ENCODE measurements at places on chromosomes 1 and 21.

DNA sequence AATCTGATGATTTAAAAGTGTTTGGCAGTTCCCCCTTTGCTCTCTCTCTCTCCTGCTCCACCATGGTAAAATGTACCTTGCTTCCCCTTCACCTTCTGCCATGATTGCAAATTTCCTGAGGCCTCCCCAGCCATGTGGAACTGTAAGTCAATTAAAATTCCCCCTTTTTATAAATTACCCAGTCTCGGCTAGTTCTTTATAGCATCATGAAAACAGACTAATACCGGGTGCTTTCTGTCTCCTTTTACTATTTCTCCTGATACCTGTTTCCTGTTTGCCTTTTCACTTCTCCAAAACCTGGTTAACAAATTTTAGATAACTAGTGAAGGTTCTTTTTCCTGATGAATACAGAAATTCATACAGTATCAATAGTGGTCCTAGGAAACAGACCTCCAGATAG, 1670.3 kb downstream of the MRPL39 start:
- no peak for DNase-seq

DNA sequence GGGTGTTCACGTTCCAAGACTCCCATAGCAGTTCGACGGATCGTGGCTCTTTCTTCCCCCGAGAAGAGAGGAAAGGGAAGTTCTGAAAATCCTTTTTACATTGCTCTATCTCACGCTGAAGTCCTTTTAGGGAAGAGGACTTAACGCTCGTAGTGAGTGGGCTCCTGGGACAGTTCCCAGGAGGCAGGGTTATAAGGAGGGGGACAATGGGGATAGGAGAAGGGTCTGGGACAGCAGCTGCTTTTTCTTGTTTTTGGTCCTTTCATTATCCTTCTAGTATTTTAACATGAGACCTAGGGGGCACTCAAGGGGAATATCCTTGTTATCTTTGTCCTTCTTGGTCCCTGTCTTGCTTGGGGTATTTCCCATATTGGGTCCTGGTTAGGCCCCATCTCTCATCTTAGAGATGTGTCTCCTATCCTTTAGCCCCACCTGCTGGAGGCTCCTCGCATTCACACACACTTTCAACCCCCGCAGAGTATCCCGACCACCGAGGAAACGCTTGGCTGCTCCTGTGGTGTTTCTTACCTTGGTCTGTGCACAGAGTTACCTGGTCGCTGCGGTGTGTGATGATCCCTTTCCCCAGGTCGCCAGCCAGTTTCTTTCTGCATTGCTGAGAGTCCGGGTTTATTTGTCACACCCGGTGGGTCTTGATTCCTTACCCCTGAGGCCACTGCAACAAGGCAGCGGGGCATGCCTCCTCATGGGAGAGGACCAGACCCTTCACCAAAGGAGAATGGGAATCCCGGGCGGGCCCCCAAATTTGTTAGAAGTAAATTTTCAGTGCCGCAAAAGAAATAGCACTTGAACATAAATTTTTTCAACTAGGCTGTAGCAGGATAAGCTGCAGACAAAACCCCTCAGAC, 29.7 kb downstream of the SCCPDH start:
- peak; percentile 72 for DNase-seq

DNA sequence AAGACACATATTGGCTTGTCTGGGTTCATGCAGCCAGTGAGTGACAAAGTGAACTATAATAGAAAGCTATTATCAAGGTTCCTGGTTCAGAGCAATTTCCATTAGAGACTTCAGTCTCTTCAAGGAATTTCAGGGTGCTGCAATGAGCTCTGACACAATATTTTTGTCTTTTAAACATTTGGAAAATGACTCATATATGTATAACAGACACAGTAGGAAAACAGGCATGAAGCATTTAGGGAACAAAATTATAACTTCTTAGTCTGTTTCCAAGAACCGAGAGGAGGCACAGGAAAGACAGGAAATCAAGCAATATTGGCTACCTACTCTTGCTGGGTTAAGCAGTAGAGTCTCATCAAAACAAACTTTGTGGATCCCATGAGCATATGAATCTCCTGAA, 170.4 kb downstream of the PTPRC start:
- DNase-seq: no peak

- DNase-seq: no peak
Measured at GRCh38 chr1:14519976-14520375, 78.5 kb upstream of the KAZN start.

DNA sequence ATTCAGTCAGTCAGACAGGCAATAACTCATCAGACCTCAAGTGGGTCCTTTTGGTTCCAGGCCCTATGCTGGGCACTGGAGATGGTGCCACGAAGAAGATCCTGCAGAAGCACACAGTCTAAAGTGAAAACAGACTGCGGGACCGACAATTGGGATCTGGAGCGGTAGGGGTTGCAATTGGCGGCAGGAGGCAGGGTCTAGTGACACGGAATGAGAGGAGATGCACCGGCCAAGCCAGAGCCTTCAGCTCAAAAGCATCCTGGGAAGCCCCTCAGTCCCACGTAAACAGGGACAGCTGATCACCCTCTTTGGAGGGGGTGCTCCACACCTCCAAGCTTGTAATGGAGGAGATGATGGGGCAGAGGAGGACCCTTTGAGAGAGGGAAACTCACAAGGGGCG, 56.2 kb downstream of the KLHDC7A start:
- DNase-seq: no peak

DNA sequence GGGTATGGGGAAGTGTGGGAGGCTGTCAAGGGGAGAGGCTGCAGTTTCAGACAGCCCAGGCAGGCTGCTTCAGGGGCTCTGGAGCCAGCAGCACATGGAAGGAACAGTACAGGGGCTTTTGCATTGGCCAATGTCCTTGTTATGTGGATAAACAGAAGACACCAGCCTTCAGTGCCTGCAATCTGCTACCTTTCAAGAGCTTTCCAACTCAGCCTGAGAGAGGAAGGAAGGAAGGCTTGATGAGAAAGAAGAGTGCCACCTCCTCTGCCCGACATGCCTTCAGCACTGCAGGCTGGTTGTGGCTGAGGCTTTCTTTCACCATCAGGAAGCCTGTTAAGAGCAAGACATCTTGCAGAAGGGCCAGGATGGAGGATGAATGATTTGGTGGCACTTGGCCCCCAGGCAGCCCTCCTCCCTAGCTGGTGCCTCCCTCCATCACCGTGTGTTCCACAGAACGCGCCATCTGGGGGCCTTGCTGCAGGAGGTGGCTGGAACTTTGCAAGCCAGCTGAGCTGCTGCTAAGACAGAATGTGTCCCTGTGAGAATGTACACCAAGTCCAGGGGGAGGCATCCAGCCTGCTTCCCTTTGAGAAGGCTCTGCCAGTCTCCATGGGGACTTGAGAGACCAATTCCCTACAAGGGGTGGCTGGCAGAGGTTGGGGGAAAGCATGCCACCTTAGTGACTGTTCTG, 372.4 kb upstream of the PROX1 start:
- DNase-seq: no peak

DNA sequence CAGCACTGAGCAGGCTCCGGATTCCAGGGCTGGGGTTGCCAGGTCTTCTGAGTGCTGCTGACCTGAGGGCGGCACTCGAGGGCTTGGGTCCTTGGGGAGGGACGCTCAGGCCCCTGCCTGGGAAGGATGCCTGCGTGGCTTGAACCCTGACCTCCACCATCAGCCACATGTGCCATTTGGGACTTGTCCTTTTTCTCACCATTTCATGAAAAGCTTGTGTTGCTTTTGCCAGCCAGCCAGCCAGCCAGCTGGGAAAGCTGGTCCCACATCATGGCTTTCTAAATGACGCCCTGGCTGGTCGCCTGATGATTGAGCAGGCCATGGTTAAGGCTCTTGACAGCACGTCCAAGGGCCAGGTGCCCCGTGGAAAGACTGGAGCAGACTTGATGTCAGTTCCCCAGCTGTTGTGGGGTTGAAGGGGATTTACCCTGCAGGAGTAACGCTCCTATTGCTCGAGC, 168.7 kb downstream of the CAMTA1 start:
- no peak for DNase-seq

GRCh38 chr1:160863774-160864131, 1.1 kb upstream of the CD244 start:
- DNase-seq: no peak
